ENCODE measurements at places on chromosomes 7 and 10.

GRCh38 chr7:7773334-7774309, 55.2 kb upstream of the RPA3 start:
- DNase-seq, result no peak

GRCh38 chr7:157432957-157433576, 96.3 kb downstream of the DNAJB6 start:
- no peak for DNase-seq

- DNase-seq, result peak; percentile 37
These were observed 138.0 kb downstream of the PPP1R9A start for GRCh38 chr7:95045236-95045923.

DNA sequence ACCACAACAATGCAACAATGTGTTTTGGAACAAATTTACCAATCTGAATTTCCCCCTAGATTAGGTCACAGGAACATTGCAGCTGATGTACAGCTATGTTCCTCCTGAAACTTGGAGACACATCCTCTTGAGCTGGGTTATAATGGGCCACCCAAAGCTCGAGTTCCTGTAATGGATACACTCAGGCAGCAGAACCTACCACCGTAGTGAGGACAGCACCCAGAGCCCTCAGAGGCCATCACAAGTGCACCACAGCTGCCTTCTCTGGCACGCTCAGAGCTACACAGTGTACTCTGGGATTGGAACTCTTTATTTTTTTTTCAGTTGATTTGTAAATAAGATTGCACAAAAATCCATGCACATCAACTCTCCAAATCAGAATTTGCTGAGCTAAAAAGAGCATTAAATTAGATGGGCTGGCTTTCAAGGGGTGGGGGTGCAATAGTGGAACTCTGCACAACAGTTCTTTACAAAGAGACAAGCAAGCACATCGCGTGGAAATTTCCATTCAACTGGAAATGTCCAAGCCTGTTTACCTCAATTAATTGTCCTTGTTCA, 56.7 kb downstream of the EGFR start:
- DNase-seq, result no peak

DNA sequence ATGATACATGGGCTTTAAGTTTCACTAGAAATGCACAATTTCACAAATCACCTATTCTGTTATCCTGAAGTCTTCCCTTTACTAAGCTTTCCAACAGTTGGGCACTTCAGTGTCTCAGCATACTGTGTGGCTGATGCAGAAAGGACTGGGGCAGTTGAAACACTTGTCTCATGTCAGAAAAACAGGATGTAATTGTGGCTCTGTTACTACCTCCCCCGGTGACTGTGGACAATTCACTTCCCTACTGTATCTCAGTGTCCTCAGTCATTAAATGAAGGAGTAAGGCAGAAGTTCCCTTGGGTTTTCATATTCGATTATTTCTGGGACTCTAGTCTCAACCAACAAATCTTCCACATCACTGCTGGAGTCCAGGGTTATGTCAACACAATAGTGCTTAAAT, 17.9 kb downstream of the ANKRD22 start:
- no peak for DNase-seq
